NCI-H460 (cell line): ENCODE measurements at places on chromosomes 6 and 20.

- no peak for DNase-seq
Measured at GRCh38 chr6:137171824-137172733, 1.4 kb downstream of the IL22RA2 start.

DNA sequence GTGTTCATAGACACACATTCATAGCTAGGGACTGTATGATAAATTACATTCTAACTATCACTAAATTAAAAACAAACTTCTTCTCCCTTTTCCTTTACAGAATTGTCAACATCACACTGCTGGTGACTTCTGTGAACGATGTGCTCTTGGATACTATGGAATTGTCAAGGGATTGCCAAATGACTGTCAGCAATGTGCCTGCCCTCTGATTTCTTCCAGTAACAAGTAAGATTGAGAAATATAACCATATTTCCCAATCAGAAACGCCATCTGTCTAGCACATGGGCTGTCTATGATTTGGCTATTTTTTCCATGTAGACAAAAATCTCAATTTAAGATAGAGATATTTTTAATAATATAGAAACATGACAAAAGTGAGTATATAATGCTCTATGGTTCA lies 367.7 kb downstream of the ARHGAP18 start:
- no peak for DNase-seq

DNA sequence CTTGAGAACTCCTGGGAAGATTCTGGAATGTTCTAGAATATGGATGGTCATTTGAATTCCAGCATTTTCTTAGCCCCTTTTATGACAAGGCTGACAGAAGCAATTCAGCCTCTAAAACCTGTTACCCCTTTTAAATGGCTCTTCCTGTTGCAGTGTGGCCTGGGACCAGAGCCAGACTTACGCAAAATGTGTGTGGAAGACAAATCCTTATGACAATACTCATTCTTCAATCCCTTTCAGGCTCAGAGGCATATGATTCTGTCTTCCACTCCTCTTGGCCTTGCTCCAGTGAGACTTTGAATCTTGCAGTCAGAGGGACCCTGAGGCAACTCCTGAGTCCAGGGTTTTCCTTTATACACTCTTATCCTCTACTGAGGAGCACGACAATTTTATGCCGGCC lies 287.0 kb downstream of the CLIC5 start:
- DNase-seq, result no peak

DNA sequence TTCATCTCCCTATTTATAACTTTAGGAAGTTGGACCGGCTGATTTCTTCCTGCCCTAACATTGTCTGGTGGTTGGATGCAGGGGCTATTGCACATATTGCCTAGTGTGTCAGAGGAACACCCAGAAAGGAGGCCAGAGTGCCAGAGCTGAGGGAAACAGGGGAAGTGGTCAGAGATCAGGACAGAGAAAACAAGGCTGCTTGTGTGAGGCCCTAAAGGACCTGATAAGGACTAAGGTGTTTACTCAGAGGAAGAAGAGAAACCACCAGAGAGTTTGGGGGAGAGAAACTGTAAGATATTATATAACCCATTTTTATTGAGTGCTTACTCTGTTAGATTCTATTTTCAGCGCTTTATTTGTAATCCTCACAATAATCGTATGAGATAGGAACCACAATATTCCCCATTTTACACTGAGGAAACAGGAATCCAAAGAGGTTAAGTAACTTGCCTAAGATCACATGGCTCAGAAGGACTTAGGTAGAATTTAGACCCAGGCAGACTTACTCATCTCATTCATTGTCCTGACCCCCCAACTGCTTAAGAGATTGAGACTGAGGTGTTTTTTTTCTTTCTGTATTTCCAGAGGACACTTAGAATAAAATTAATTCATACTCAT lies 54.0 kb upstream of the REV3L start:
- no peak for DNase-seq

DNA sequence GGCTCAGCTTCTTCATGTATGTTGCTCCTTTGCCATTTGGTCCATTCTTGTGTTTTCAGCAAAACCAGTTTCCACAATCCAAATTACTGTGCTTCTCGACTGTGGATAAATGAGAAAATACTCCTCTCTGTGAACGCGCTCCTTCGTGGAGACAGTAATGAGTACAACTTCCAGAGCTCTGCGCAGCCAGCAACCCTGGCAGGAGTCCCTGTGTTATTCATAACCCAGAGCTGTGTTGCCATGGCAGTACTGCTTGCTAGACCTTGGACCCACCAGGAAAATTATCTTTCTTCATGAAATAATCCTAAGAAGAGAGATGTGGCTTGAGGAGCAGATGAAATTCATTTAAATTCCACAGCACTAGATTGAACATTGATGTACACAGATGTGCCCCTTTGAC lies 73.7 kb downstream of the SLC22A3 start:
- DNase-seq, result no peak

- no peak for DNase-seq
Measured at GRCh38 chr20:34642009-34642408, 34.9 kb downstream of the PIGU start.

DNA sequence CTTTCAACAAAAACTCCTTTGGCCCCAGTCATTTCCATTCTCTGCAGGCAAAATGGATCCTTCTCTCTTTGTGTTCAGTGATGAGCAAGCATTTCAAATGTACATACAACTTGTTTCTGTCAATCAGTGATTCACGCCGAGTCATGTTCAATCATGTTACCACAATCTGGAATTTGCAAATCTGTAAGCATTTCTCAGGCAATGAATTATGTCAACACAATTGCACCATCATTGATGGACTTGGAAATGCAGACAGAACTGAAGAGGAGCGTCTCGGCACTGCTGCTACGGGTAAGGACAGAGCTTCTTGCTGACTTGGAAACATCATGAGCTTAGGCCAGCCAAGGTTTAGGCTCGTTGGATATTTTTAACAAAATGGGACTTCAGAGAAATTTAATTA lies 132.8 kb upstream of the AGPAT4 start:
- DNase-seq, result peak; percentile 60

DNA sequence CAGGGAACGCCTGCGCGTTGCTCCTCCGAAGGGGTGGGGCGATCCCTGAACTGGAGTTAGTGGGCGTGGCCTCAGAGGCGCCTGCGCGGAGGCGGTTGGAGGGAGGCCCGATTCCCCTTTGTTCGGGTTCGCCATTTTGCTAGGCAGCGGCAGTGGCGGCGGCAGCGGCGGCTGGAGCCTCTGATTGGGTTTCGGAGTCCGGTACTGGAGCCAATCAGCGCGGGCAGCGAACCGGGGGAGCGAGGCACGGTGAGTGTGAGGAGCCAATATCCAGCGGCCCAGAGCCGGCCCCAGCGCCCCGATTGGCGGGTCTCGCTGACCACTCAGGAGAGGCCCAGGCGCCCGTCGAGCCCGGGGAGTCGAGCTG lies at the start of gene NFYA:
Gene NFYA (plus strand): TSS at position 139 of the 367 bp plus-strand sequence. CDS start 6,116 bp downstream, outside the sequence.
- no peak for DNase-seq

- no peak for DNase-seq
Measured at GRCh38 chr20:20892328-20892727, 179.9 kb upstream of the RALGAPA2 start.

DNA sequence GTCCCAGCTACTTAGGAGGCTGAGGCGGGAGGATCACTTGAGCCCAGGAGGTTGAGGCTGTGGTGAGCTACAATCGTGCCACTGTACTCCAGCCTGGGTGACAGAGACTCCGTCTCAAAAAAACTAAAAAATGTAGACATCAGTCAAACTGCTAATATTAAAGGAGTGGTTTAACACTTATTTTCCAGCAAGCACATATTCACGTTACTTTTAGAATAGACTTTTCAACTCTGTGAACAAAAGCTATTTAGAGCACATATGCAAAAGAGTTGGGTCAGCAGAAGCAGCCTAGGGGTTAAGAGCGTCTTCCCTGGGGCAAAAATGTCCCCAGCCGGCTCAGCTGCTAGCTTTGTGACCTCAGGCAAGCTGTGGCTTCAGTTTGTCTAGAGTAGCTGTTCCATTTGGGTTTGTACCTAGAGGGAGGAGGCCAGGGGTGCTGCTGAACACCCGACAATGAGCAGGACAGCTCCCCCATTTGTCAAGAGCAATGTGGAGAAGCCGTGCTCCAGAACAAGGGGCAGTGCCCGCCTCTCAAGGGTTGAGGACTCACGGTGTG lies 62.5 kb upstream of the PTGIS start:
- no peak for DNase-seq

DNA sequence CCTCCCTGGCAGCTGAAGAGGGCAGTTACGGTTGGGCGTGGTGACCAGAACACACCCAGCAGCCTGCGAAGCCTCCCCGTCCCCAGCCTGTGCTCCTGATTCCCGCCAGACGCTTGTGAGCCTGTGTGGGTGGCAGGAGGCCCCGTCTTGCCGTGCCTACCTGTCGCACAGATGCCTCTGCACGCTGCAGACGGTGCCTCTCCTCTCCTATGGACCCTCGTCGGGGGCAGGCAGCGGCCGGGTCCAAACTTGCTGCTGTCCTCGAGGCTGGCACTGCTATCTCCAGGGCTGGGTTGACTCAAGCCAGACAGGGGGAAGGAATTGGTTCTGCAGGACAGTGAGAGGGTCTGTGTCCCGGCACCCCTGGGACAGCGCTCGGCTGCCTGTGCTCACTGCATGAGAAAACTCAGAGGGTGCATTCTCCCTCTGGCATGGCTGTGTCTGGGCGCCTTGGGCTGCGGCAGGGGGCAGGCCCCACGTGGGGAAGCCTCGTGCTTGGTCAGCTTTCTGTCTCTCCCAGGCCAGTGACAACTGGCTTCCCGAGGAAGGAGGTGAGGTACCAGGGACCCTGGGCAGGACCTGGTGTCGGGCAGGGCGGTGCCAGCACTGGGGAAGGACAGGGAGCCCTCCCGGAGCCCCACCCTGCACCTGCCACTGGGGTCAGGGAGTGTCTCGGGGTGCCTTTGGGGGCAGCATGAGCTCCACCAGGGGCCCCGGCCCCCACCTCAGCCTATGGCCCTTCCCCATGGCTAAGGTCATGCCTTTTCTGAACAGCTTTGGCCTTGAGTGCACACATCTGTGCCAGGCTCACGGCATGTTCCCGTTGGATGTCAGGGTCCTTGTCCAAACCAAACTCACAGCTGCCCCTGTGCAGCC lies 127.5 kb downstream of the TAF4 start:
- DNase-seq, result no peak

DNA sequence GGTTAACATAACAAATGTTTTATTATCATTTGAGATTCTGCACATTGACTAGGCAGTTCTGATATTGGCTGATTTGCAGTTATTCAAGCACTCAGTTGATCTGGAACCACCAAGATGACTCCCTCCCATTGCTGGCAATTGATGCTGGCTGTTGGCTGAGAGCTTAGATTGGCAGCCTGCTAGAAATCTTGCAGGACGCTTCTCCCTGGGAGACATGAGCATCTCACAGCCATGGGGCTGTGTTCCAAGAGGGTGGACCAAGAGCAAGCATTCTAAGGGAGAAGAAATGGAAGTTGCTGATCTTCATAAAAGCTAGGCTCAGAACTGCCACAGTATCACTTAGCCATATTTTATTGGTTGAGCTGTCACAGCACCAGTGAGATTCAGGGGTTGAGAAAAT lies 233.4 kb upstream of the ID4 start:
- no peak for DNase-seq

DNA sequence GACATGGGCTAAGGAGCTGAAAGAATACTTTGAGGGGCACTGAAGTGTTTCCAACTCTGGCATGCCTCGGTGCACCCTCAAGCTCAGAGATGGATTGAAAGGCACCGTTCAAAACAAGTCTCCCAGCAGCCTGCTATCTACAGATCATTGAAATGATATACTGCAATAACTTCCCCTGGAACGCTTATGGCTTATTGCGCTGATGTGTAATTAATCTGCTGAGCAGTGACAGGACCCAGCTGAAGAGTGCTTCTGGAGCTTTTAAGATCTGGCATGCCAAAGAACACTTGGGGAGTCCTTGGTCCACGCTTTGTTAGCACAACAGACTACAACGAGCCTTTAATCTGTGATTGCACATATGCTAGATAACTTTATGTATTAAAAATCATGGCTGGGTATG lies 708.2 kb downstream of the PRKN start:
- DNase-seq, result no peak

GRCh38 chr6:119614138-119614537 lies 264.6 kb upstream of the MAN1A1 start:
- DNase-seq, result no peak

- no peak for DNase-seq
Measured at GRCh38 chr6:64040113-64040512, 404.5 kb downstream of the PHF3 start.

GRCh38 chr6:96943555-96944215 lies 19.2 kb downstream of the KLHL32 start:
- DNase-seq, result no peak

GRCh38 chr20:39290575-39290974 lies 328.4 kb downstream of the DHX35 start:
- DNase-seq, result no peak

DNA sequence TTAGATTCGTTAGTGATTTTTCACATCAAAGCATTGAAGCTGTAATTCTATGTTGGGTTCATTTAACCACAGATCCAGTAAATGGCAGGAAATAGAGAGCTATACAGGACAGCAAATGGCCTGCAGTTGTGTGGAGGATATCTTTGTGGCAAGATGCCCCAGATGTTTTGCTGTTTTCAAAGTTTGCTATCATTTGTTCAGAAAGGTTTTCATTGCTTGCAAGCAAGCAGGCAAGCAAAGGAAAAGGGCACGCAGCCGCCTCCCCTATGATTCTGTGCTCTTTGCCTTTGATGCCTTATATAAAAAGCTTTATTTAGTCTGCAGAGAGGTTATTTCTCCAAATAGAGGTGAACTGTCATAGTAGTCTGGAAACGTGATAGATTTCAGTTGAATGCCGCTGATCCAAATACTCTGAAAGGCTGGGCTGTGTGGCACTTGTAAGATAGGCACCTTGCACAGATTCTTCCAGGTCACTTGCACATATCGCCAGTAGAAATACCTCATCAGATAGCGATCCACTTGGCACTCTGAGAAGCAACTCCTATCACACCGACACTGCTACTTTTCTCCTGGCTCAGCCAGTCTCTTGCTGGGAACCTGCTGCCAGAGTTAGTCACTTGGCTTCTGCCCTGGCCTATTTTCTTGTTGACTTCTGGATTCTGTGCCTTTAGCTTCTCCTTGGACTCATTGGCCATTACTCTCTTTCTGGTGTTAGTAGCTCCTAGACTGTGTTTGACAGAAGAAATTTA lies 66.4 kb downstream of the UTRN start:
- no peak for DNase-seq

GRCh38 chr6:33430991-33431879 lies 11.4 kb downstream of the SYNGAP1 start:
- no peak for DNase-seq

- no peak for DNase-seq
Measured at GRCh38 chr20:4821590-4821989, 99.9 kb downstream of the PRND start.

- no peak for DNase-seq
Measured at GRCh38 chr6:146258206-146258605, 229.3 kb downstream of the GRM1 start.

DNA sequence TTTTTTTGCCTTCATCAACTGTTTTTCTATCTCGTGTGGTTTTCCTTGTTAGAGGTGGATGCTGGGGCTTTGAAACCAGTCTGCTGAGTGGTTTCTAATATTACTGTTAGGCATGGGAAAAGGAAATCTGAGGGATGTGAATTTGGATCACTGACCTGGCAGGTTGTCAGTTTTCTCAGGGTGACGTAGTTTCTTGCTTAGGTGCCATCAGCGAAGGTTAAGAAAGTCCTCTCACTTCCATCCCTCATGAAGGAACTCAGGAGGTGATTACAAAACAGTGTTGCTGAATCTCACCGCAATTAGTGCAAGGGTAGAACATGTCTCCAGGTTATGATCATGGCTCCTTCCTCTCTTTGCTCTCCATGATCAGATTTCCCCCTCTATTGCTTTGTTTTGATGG lies 135.9 kb downstream of the SOX4 start:
- no peak for DNase-seq

- DNase-seq, result no peak
Measured at GRCh38 chr6:120274547-120274946, 925.0 kb upstream of the MAN1A1 start.
